ENCODE measurements at places on chromosomes 13 and 19.

GRCh38 chr13:40002016-40002415, 346.6 kb downstream of the COG6 start:
- no peak for DNase-seq

DNA sequence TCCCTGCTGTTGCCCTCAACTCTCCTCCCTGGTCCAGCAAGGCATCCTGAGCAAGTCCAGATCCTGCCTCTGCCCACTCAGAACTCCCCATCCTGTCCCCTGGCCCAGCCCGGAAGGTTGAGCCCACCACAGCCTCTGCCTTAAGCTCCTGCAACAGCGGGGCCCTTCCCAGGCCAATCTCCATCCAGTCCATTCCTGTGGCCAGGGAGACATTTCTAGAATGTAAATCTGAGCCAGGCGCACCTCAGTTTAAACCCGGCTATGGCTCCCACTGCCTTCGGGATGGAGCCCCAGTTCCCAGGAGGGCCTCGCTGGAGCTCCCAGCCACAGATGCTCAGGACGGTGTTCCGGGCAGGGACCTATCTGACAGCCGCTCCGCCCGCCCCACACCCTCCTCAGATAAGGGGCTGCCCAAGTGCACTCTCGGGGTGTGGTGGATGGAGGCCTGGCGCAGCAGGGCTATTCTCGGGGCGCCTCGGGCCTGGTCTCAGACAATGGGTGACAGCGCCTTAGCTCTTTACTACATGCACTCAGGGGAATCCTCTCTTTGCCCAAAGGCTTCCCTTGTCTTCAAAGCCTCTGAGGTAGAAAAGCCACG, 5.3 kb downstream of the TRAPPC6A start:
- no peak for DNase-seq

GRCh38 chr13:75480671-75481175, 1.2 kb downstream of the TBC1D4 start:
- DNase-seq: peak; percentile 36

GRCh38 chr13:27536361-27537101, 83.8 kb downstream of the LNX2 start:
- DNase-seq: no peak

GRCh38 chr13:66553391-66553790, 676.7 kb downstream of the PCDH9 start:
- DNase-seq: no peak

DNA sequence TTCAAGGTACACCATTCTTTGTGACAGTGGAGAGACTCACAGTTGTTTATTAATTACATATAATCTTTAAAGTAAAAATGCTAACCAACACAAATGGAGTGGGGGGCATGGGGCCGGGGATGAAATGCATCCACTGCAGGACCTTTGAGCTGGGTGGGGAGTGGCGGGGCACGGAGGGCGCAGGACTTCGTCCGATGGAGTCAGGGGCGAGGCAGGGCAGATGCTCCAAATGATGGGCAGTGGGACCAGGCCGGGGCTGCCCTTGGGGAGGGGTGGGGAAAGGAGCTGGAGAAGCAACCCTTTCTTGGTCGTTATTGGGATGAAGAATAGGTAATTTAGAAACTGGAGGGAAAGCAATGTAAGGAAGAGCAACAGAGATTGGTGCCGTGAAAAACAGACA, 220.0 kb downstream of the TEX29 start:
- no peak for DNase-seq

DNA sequence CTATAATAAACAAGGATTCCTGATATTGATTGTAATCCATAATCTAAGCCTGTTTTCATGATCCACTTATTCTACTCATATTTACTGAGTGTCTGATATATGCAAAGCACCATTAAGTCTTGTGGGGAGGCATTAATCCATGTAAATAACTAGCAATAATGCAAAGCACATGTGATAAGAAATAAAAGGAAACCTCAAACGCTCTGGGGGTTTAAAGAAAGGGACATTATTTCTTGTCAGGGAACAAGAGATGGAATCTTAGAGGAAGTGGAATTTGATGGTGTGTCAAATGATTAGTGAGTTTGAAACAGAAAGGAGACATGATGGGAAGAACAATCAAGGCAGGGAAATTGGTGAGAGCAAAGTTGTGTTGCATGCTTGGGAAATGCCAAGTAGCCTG, 57.4 kb upstream of the FLT1 start:
- DNase-seq: no peak

- DNase-seq: no peak
Measured at GRCh38 chr13:94658926-94659597, 53.3 kb downstream of the SOX21 start.

- DNase-seq: no peak
Measured at GRCh38 chr13:111393221-111393790, 72.9 kb downstream of the TEX29 start.

DNA sequence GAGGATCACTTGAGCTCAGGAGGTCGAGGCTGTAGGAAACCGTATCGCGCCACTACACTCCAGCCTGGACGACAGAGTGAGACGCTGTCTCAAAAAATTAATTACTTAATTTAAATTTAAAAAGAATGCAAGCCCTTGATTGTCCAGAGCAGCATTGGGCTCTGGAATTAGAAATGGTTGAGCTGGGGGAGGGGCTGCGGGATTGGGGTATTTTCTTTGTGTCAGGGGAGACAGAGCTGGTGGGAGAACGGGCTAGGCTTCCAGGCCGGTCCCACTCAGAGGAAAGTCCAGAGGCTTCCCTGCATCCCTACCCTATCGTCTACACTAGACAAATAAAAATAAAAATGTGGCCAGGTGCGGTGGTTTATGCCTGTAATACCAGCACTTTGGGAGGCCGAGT, 2.2 kb upstream of the RAB3A start:
- DNase-seq: no peak

- no peak for DNase-seq
Measured at GRCh38 chr13:29581666-29582065, 13.8 kb downstream of the SLC7A1 start.

DNA sequence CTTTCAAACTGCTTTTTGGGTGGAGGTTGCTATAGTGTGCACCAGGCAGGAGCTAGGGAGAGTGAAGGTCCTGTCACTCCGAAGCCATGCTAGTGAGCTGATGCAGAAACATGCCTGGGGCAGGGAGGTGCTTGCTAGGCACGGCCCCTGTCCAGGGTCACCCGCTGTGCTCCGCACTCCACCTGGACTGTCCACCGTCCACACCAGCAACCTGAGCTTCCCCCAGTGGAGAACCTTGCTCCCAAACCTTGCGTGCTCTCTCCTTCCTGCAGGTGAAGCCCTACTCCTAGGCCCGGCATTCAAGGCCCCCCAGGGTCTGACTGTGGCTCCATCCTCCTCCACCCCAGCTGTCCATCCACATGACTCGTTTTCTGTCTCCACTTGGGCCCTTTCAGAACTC, 12.3 kb downstream of the SLC15A1 start:
- DNase-seq: no peak

DNA sequence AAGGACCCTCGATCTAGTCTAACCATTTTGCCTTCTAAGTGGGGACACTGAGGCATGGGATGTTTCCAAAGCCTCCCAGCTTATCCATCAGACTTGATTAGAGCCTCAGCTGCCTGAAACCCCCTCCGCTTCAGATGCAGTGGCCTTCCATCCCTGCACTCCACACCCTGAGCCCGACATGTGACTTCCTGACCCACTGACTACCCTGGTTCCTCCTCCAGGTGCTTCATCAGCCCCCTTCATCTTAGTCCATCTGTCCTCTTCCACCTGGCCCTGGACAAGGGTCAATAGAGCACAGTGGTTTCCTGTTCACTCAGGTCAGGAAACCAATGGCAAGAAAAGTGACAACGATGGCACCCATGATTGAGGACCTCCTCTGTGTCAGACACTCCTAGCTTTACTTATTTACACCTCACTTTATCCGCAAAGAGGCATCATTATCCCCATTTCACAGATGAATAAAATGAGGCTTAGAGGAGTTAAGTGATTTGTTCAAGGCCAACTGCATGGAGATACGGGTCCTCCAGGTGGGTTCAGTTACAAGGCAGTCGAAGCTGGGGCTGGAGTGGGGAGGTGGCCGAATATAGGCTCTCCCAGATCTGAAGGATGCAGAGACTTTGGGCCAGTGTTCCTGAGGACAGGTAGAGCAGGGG, 81.6 kb upstream of the TM9SF2 start:
- DNase-seq: no peak

DNA sequence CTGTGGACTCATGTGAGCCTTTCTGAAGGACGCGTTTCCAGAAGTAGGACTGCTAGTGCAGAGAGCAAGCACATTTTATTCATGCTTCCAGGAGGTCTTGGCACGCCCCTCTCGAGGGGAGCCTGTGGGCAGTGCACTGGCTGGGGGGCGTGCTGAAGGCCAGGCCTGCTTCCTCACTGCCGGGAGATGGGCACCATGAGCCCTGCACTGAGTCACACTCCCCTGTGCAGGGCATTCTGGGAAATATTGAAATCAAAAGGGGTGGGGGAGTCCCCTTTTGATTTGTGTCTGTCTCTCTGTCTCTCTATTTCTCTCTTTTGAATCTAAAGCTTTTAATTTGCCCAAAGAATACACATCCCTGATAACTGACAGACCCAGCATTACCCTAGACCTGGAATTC, 34.0 kb downstream of the DPF1 start:
- DNase-seq: no peak

DNA sequence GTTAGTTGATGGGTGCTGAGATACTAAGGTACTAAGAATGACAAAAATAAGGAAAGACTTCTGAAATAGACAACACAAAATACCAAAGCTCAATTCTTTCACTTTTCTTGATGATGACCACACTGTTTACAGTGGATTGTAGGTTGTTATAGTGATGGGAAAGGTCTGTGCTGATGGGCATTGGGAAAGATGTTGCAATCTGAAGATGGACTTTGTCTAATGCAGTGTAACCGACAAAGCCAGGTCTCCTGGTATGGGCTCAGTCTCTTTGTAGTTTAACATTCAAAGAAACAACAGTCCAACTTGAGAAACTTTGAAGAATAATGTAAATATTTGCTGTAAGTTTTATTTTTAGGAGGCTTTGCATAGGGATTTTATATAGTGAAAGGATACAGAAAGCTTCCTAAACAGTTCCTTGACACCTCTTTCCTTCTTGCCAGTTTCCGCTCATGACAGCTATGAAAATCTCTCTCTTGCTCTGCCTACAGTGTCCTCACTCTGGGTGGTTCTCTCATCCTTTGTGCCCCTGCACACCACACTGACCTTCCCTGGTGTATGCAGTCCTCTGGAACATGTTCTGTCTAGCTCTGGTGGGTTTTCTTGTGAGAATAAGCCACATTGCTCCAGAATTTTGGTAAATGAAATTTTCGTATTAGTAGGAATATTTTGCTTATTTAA, 172.2 kb downstream of the KCNRG start:
- no peak for DNase-seq

DNA sequence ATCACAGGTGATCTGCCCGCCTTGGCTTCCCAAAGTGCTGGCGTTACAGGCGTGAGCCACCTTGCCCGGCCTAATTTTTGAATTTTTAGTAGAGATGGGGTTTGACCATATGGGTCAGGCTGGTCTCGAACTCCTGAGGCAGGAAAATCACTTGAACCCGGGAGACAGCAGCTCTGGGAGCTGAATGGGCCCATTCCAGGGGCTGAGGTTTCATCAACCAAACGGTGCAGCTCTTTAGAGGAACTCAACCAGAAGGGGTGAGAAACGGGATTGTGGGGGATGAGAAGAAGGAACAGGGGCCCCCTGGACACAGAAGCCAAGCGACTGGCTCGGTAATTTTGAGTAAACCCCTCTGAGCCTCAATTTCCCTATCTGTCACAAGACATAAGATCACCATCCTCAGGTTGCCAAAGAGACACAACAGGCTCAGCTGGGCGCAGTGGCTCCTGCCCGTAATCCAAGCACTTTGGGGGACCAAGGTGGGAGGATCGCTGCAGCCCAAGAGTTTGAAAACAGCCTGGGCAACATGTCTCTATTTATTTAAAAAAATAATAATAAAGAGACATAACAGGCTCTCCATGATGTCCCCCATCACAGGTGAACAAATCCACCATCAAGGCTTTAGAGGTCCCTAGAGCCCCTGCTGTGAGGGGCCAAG, 562 bp downstream of the IQCN start:
- DNase-seq: no peak

DNA sequence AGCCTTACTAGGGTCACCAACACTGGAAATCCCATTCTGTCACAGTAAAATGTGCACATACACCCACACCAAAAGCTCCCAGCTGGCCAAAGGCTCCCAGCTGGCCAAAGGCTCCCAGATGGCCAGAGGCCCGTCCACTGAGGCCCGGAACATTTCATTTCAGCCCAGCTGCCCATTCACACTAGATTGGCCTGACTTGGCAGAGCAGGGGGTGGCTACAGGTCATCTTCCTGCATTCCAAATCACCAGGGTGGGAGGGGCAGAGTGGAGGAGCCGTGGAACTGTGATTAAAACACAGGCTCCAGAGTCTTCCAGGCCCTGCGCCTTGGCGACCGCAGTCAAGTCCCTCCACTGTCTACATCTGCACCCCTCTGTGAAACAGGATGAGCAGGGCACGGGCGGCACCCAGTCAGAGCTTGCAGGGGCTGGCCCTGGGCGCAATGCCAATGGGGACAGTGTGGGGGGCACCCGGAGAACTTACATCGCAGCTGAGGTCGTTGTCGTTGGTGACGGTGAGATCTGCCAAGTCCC, 10.1 kb upstream of the PRKD2 start:
- no peak for DNase-seq

DNA sequence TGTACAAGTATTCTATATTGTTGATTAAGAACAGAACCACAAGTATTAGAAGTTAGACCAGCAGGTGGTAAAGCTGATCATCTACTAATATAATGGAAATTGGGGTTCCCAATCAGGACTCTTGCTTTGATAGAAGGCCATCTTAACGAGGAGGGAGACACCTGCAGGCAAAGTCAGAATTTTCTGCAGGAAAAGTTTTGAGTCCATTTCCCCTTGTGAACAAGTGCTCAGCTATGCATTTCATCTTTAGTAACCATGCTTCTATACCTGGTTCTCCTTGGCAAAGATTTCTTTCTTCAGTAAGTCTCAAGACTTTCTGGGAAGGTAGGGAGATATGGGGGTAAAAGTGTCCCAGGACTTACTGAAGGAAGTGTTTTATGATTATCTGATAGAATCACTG, 36.1 kb upstream of the USPL1 start:
- peak; percentile 16 for DNase-seq

DNA sequence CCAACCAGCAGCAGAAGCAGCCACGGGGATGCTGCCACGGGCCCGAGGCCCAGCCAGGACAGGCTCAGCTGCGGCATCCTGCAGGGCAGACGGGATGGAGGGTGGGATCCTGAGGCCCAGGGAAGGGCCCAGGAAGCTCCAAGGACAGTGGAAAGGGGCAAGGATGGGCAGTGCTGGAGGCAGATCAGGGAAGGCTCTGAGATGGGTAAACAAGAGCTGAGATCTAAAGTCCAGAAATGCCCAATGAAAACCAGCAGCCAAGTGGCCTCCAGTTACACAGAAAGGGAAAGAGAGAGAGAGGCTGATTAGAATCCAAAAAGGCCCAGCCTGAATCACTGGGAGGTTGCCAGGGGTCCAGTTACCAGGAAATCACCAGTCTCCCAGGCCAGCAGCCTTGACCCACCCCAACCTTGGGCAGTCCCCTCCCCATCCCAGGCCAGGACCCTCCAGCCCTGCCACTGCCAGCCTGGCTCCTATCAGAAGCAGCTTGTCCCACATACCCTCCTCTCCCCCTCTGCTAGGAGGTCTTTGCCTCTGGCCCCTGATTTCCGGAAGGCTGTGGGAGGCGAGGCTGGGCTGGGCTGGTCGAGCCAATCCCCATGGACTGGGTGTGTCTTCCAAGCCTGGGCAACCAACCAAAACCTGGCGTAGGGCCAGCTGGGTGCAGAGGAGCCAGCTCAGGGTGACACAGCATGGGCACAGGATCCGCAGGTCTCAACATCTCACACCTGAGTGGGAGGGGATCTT, at the start of gene CYP4F11:
CYP4F11 (minus strand) TSS at position 198 of the 747 bp plus-strand sequence; CDS start at position 77, 121 bp downstream.
- DNase-seq: no peak
